MV-4-11 (cell line): ENCODE measurements at places on chromosomes 13 and 19.
A peak's percentile ranks its signal among the peaks of the same experiment; 100 is the strongest.

GRCh38 chr13:33375421-33375820 is 89.9 kb upstream of the STARD13 start:
- peak; percentile 36 for DNase-seq

GRCh38 chr19:28934631-28935030 is 278.3 kb downstream of the UQCRFS1 start:
- DNase-seq: no peak

DNA sequence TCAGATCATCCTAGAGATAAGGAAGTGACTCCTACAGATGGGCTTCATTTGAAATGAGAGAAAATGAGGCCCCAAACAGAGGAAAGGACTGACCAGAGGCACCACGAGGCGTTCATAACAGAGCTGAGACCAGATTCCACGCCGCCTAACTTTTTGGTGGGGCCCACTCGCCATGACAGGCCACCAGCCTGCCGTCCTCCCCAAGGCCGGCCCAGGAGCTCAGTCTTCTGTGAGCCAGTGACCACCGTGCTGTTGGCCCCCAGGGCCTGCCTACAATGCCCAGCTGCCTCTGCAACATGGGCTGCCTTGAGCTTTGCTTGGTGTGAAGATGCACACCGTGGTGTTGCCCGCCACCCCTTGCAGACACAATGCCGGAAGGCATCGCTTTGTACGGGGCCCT is 40.5 kb downstream of the TSHZ3 start:
- DNase-seq: no peak

DNA sequence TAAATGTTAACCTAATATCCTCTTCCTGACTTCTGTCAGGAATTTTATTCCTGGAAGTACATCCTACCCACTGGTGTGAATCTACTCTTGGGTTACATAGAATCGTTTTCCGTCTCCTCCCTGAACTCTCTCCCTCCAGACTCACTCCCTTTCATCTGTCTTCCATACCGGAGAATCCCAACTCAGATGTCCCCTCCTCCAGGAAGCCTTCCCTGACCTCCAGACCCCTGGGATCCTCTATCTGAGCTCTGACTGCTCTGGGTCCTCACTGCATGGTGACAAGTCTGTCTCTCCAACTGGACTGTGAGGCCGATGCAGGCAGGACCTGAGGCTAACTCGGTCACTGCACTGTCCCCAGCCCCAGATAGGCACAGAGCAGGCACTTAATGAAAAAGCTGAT is 24.6 kb downstream of the OPA3 start:
- no peak for DNase-seq

DNA sequence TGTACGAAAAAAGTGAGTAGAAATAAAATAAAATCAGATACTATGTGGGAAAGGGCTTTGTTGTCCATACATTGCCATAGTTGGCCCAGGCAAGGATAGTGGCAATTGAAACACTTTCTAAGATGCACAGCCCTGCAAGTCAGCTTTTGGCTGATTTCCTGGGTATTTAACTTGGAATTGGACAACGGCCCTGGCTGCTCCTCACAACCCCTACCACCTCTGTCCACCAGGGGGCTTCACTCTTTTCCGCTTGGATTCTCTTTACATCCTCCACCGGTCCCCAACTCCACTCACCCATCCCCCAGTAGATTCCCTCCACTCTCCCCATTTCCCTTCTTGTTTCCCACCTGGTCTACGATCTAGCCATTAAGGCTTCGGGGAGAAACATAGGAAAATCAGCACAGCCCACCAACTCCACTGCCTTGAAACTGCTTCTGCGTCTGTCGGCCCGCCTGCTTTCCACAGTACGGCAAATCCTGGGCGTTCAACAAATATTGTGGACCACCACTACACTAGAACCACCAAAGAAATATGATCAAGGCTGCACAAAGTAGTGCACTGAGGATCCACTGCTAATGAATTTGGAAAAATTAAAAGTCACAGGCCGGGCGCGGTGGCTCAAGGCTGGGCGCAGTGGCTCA is 48.6 kb upstream of the GTF3A start:
- DNase-seq: peak; percentile 6

DNA sequence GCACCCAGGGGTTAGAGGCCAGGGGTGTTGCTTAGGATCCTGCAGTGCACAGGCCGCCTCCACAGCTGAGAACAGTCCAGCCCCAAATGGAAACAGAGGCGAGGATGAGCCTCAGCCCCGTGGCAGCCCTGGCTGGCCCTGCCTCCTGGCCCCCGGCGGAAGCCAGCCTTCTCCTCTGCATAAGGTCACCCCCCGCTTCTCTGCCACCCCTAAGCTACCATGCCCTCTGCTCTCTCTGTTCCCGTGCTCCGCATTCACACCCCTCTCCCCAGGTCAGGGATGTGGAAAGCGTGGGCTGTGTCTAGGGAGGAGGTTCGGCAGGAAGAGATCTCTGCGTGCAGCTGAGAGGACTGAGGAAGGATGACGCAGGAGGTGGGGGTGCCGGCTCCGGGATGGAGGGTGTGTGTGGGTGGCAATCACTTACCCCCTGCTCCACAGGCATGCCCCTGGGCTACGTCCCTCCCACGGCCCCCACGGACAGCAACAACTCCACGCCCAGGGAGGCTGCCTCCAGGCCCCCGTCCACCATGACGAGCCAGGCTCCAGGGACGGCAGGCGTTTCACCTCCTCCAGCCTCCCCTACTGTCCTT is 6.0 kb downstream of the SSC5D start:
- no peak for DNase-seq
